Germinal center (tissue), 1 donor: ENCODE measurements at places on chromosomes 6 and 20.

- DNase-seq, result no peak
Measured at GRCh38 chr20:15220009-15220656, 882.7 kb upstream of the FLRT3 start.

- peak; percentile 62 for DNase-seq
Measured at GRCh38 chr6:149961728-149962425, 1.9 kb upstream of the ULBP1 start.

DNA sequence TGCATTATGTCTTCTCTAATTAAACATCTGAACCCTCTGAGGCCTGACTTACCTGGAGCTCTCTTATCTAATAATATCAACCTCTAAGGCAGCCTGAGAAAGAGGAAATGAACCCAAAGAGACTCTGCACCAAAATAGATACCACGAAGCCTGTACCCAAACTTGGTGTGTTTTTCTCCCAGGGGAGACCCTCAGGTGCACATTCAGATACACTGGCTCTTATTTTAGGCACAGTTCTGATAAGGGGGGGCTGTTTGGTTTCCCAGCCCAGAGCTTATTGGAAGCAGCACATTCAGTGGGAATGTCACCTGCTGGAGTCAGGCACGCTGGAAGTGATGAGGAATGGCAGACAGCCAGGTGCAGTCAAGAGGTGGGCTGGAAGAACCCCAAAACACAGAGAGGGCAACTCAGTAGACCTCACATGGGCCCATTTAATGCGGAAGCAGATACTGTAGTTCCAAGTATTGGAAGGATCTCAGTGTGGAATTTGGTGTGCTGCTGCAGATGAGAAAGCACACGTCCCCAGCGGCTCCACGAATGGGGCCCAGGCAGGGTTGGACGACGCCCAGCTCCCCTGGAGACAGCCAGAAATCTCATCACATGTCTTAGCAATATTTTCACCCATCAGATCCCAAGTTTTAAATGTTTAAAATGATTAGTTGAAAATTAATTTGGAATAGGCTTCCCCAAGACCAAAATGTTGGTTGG is 9.7 kb upstream of the CCR6 start:
- DNase-seq, result peak; percentile 77

DNA sequence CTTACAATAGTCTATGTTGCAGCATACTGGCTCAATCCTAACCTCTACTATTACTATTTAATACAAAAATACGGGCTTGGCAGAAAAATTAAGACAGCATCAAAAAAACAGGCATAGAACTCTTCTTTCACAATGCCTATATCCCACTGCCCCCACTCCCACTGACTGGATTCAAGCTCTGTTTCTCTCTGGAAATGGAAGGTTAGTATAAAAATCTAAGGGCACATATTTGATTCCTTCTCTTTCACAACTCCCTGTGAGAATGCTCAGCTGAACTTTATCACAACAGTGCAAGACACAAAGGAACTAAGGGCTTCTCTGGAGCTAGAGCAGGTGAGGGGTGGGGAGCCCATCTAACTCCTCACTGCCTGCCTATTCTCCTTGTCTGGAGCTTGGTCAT is 258.4 kb upstream of the FAM83B start:
- no peak for DNase-seq

DNA sequence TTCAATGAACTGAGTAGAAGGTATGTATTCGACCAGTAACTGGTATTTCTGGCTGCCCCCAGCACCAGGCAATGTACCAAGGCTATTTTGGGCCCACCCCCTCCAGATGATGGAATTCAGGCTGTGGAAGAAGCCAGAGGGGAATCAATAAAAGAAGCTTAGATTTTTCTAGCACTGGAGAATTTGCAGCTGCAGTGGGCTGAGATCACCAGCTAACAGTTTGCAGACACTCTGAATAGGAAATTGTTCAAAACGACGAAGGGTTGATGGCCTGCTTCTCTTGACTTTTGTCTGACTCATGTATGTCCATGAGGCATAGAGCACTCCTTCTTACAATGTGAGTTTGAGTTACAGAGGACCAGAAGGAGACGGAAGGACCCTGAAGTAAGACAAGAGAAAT is 32.4 kb upstream of the FBXO9 start:
- DNase-seq, result no peak

DNA sequence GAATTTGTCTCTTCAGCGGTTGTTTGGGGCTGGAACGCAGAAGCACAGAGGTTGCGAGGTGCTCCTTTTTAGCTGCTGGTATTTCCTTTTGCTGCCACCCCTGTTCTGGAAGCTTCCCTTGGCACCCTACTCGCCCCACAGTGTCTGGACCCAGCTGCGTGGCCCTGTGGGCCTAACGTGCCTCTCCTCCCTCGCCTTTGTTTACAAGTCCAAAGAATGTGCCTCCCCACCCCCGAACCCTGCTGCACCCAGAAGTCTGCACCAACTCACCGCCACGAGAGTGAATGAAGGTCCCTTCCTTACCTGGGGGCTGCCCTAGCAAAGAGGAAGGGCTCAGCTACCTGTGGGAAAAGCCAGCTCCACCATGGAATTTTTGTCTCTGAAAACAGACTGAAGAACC is 139.7 kb upstream of the RPS6KA2 start:
- no peak for DNase-seq

- no peak for DNase-seq
Measured at GRCh38 chr6:62324834-62325233, 38.8 kb upstream of the KHDRBS2 start.

- DNase-seq, result no peak
Measured at GRCh38 chr6:168524571-168525001, 83.6 kb downstream of the SMOC2 start.

DNA sequence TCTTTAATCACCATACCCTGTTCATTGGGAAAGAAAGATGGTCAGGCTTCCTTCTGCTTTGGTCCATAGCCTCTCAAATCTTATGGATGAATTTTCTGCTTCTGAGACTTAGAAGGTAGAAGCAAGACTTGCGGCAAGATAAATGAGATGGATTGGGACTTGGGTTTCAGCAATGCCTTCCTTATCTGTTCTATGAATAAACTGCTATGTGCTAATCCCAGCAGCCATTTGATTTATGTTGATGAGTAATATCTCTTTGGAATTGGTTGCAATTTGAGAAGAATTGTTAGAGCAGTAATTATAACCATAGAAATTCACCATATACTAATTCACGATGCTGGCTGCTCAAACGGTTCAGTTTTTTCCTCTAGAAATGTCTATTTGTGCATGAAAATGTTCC is 48.3 kb downstream of the TXLNB start:
- no peak for DNase-seq

DNA sequence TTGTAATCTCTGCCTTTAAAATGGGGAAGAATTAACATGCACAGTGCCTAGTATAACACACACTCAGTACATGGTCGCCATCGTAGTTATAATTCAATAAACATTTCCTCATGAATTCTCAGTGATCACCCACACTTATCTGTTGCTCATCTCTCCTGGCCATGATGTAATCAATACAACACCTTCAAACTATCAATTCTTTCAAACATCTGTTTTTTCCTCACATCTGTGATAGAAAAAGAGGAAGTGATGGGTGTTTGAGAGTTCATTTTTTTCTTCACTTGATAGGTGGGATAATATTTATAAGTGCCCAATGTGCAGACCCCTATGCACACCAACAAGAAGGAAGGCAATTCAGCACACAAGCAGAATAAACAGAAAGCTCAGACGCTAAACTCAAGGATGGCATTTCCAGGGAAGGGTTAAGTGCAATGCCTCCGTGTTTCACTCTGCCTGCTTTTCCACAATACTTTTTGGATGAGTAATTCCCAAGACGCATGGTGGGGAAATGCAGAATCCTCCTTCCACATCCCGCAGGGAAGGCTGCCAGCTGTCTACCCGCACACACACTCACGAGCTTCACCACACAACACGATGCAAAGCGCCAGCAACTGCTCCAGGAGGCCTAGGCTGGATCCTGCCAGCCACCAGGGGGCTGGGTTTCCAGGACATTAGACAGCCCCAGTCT is 100.3 kb downstream of the GMPR start:
- DNase-seq, result peak; percentile 21

GRCh38 chr6:34246249-34246562 is 2.6 kb downstream of the SMIM29 start:
- no peak for DNase-seq

- DNase-seq, result no peak
Measured at GRCh38 chr6:137210903-137211302, 8.3 kb downstream of the IFNGR1 start.

DNA sequence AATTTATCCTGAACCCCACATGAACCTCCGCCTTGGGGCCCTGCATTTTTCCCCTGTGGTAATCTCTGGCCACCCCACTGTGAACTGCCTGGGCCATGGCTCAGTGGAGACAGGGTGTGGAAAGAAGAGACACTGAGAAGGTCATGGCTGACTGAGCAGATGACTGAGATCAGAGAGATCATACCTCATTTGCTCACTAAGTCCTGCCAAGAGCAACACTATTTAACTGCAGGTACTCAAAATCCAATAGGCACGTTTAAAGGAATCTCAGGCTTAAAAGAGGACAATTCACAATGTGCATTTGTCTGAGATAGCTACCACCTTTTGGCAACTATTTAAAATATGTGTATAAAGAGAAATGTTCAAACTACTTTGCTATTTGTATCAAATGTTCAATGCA is 305.0 kb downstream of the GMDS start:
- DNase-seq, result peak; percentile 23

DNA sequence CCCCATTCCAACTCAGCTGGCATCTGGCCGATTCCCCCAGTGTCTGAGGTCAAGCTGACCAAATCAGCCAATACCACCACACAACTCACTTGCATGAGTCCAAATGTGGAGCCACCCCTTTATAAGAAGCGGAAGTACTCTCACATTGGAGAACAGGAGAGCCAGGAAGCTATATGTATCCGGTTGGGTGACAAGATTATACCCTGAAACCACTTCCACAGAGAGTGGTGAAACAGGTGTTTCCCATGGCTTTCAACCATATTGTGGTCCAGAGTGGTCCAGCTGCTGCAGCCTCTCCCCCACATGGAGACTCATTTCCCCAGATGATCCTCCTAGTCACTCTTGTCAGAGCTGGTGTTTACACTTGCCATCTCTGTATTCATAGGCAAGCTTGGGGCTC is 24.0 kb upstream of the SERINC1 start:
- no peak for DNase-seq

DNA sequence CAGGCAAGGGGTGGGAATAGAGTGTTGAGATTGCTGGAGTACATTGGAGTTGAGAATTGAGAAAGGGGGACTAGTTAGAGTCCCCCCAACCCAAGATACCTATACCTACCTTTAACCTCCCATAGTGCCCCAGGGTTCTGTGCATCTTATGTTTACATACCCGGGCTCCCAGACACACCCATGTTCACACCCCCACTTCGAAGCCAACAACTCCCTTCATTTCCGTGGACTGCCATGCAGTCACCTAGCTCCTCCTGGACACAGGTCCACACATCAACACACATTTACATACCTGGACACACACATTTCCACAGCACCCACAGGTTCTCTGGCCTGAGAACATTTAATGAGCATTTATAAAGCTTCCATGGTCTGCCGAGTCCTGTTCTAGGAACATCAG is 5.1 kb downstream of the TMEM63B start:
- no peak for DNase-seq

GRCh38 chr20:35743693-35744491 is 1.8 kb upstream of the RBM39 start:
- no peak for DNase-seq

- DNase-seq, result no peak
Measured at GRCh38 chr6:115835314-115835713, 225.4 kb downstream of the FRK start.

GRCh38 chr6:125095580-125096301 is 57.8 kb upstream of the TPD52L1 start:
- no peak for DNase-seq

DNA sequence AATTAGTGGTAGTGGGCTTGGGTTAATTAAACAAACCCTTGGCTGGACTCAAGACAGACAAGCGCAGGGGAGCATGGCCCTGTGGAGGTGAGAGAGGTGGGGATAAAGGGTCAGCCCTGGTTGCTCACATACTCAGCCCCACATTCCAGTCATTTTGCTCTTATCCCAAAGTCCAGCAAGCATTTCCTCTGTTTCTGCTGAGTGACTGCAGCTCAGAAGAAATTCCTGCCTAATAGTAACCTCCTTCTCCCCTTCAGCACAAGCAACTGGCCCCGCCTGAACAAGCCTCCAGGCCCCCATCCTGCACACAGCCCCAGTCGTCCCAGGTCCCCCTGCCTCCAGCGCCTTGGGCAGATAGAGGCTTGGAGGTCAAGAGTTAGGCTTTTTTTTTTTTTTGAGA is 3.6 kb upstream of the TFEB start:
- DNase-seq, result no peak

DNA sequence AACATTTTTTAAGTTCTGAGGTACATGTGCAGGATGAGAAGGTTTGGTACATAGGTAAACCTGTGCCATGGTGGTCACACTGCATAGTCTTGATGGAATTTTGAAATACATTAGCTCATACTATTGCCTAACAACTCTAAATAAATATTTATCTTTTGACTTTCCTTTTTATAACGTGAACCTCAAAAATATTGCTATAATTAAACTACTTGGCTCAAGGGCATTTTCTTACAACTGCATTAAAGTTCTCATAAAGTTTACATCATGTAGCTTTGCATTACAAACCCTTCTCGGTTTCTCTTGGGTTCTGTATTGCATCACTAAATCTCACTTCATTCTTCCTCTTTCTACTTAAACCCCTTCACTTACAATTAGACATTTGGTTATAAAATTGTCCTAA is 636.0 kb upstream of the PTCHD4 start:
- DNase-seq, result no peak

GRCh38 chr6:39935241-39935640 is 979 bp upstream of the MOCS1 start:
- no peak for DNase-seq

GRCh38 chr6:43966374-43966658 is 160.9 kb downstream of the MRPL14 start:
- DNase-seq, result no peak

- peak; percentile 97 for DNase-seq
Measured at GRCh38 chr6:3258720-3259490, at the start of gene PSMG4. Gene PSMG4, plus strand, starts transcription at chr6:3258947. Its CDS starts 76 bp downstream, at chr6:3259023.

DNA sequence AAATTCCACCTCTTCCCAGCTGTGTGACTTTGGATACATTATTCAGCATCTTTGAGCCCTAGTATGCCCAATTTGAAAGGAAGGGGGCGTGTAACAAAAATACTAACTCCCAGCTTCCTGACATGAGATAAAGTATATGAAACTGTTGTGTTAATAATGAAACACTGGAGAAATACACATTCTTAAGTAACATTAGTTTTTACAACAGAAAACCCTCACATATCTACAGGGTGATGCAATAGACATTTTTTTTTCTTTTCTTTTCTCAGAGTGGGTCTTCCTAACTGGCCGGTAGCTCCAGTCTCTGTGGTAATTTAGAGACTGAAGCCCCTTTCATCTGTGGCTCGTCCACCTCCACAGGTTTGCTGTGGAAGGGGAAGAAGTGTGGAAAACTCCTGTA is 79.5 kb downstream of the CD83 start:
- DNase-seq, result no peak

- no peak for DNase-seq
Measured at GRCh38 chr20:49595811-49596561, 28.0 kb upstream of the PTGIS start.

- DNase-seq, result no peak
Measured at GRCh38 chr6:30327232-30327746, 562 bp downstream of the TRIM39 start.

GRCh38 chr6:150738092-150738629 is 127.3 kb upstream of the MTHFD1L start:
- no peak for DNase-seq

GRCh38 chr6:84161190-84161589 is 66.3 kb downstream of the CEP162 start:
- DNase-seq, result no peak
